Activated T-cell treated with anti-CD3 and anti-CD28 coated beads, Interleukin-2, amount 50 U/mL, for 48 hours (primary cell): ENCODE measurements at places on chromosomes 11 and 22.

DNA sequence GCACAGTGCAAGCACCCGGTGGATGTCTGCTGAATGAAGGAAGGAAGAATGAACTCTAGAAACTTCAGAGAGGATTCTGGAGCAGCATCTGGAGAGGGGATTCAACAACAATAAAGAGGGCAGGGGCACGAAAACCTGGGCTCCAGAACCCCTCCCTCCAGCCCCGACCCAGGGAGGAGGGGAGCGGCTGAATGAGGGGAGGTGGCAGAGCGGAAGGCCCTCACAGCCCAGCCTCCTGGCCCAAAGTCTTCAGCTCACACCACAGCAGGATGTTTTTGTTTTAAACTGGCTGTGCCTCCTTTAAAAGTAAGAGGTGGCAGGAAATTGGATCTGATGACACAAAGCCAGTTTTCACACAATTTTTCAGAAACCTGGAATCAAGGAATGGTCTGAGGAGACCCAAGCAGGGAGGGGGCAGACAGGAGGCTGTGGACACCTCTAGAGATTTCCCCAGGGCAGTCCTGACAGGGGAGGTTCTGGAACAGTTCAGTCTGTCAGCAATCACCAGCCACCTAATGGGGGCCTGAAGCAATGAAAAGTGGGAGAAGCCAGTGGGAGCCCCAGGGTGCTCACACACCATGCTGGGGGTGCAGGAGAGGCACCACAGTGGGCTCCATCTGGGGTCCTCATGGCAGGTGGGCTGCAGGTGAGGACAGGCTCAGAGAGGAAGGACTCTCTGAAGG is 44.4 kb upstream of the TCF20 start:
- no peak for DNase-seq

- DNase-seq = no peak
Measured at GRCh38 chr11:65491614-65492386, 7.0 kb upstream of the MALAT1 start.

GRCh38 chr11:26017322-26017860 is 314.5 kb upstream of the ANO3 start:
- no peak for DNase-seq

DNA sequence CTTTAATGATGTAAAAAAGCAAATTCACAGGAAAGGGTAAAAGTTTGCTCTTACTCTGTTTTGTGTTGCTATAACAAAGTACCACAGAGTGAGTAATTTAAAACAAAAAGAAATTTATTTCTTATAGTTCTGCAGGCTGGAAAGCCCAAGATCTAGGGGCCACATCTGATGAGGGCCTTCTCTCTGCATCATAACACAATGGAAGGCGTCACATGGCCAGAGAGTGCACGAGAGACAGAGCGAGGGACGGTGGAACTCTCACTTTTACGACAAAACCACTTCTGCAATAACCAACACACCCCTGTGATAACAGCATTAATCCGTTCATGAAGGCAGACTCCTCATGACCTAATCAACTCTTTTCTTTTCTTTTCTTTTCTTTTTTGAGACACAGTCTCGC is 31.1 kb downstream of the CD6 start:
- no peak for DNase-seq

DNA sequence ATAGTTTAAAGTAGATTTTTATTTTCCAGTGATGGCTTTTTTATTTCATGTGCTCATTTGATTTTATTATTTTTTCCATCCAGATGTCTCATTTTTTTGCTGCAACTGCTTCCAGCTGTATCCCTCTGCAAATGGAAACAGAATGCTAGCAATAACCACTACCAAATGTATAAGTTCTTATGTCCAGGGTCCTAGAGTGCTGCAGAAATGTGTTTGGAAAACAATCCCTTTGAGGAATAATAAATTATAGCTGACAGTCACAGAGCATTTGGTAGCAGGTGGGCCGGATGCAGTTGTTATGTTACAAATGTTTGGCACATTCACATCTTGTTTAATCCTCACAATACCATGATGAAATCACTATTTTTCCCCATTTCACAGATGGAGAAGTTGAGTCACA is 300.7 kb upstream of the PDGFD start:
- no peak for DNase-seq

- DNase-seq = no peak
Measured at GRCh38 chr11:1155274-1155693, 2.5 kb upstream of the MUC5AC start.

- DNase-seq = no peak
Measured at GRCh38 chr11:120551191-120551590, 39.6 kb downstream of the GRIK4 start.

DNA sequence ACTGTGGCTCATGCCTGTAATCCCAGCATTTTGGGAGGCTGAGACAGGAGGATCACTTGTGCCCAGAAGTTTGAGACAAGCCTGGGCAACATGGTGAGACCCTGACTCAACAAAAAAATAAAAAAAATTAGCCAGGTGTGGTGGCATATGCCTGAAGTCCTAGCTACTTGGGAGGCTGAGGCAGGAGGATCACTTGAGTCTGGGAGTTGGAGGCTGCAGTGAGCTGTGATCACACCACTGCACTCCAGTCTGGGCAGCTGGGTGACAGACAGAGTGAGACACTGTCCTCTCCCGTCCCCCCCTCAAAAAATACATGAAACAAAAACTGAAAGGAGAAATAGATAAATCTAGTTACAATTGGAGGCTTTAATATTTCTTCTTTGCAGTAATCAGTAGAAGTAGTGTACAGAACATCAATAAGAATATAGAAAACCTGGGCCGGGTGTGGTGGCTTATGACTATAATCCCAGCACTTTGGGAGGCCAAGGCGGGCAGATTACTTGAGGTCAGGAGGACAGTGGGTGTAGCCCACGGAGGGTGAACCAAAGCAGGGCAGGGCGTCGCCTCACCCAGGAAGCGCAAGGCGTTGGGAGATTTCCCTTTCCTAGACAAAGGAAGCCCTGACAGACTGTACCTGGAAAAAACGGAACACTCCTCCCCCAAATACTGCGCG is 19.6 kb upstream of the DLAT start:
- no peak for DNase-seq

GRCh38 chr22:29633514-29634312 is 30.3 kb downstream of the NF2 start:
- no peak for DNase-seq

- DNase-seq = no peak
Measured at GRCh38 chr22:30697975-30698374, 3.3 kb downstream of the OSBP2 start.

- no peak for DNase-seq
Measured at GRCh38 chr11:109350091-109350490, 71.9 kb upstream of the C11orf87 start.

DNA sequence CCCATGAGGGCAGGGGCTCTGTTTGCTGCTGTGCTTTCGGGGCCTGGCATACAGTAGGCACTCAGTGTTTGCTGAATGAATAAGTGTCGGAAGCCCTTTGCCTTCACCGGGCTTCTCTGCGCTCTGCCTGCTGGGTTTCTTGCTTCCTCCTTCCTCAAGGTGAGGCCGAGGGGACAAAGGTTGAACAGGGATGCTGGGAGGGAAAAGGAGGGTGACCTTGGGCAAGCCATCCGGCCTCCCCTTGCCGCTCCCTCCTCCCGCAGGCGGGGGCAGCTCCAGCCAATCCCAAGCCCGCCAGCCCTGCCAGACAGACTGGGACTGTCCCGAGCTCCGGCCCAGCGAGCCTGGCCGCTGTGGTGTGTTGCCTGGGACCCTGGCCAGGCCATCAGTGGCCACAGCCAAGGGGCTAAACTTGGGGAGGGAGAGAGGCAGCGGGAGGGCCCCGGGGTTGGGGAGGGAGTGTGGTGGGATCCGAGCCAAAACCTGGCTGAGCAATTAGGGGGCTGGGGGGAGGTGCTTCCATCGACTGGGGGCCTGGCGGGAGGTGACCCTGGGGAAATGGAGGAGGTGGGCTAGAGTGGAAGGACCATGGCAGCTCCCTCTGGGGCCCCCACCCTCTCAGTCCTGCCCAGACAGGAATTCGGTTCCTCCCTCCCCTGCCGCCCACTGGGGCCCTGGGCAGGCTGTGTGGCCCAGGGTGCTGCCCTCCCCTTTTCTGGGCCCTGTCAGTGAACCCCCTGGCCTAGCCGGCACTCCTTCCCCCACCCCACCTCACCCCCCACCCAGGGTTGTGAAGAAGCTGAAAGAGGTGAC is 3.4 kb upstream of the RCOR2 start:
- no peak for DNase-seq

- no peak for DNase-seq
Measured at GRCh38 chr11:43578346-43579170, 102.0 kb upstream of the HSD17B12 start.

DNA sequence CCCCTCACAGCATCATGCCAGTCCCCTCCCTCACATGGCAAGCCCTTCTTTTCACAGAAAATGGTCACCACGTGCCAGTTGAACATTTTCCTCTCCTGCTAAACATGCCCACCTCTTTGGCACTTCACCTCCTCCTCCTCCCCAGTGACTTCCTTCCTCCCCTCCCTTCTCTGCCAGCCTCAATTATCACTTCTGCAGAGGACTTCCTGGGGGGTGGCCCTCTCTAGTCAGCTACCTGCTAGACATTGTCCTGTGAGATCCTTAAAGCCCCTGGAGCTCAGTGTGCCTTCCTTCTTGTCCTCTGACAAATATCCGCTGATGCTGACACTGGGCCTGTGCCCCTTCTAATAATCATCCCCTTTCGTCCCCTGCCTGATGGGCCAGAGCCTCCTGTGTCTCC is 43.2 kb upstream of the E2F8 start:
- no peak for DNase-seq

- DNase-seq = peak; percentile 69
Measured at GRCh38 chr11:125345421-125346178, 150.5 kb downstream of the FEZ1 start.

GRCh38 chr11:1402355-1403077 is 12.8 kb downstream of the BRSK2 start:
- DNase-seq = no peak

- DNase-seq = no peak
Measured at GRCh38 chr11:8767466-8768142, 85.0 kb downstream of the RPL27A start.

GRCh38 chr11:46701078-46701654 is 335 bp downstream of the ZNF408 start:
- DNase-seq = no peak

DNA sequence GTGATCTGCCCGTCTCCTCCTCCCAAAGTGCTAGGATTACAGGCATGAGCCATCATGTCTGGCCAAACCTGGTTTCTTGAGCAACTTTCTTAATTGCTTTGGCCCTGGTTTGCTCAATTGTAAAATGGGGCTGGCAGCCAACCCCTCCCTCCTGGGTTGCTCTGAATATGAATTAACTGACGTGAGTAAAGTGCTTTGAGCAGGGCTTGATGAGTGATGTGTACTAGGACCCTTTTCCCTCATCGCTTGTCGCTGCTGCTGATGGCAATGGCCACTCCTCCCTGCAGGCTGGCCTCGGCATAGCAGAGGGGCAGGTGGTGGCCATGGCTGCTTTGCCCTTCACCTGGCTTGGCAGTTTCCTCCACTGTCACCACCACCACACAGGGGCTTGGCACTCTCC is 41.5 kb downstream of the RNF141 start:
- no peak for DNase-seq

GRCh38 chr11:70210530-70210929 is 7.4 kb downstream of the FADD start:
- no peak for DNase-seq

DNA sequence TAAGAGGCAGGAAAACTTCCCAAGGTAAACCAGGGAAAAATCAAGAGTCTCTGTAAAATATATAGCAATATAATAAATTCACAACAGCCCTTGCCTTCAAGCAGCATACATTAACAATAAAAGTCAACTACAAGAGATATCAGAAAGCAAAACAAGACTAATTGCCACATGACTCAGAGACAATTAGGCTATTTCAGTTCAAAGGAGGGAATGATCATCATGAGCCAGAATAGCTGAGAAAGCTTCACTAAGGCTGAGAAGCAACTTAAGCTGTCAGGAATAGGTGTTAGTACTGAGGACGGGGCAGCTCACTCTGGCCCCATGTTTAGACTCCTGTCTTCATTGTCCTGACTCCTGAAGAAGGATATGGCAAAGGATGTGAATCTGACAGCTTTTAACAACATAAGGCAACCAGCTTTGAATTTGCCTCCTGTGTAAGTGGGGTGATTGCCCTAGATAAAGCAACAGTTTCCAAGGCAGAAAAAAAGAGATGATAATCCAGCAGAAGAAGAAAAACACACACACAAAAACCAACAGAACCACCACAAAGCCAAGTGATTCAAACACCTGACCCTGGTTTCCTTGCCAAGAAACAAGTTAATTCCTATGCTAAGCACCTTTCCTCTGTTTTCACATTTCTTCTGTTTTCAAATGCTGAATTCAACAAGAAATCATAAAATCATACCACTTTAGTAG is 60.8 kb downstream of the SIK3 start:
- DNase-seq = no peak

DNA sequence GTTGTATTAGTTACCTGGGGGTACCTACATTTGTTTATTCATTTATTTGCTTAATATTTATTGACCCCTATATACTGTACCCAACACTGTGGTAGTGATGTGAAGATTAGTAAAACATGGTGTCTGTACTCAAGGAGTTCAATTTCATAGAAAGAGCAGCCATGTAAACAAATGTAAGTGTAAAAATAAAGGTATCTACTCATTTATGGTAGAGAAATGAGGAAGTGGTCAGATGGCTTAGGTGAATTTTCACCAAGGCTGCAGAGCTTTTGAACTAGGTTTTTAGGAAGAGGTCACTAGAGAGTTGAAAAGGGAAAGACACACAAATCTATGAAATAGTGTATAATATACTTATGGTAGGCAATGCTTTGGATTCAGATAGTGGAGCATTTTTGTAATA is 11.1 kb downstream of the CTR9 start:
- DNase-seq = no peak

- peak; percentile 92 for DNase-seq
Measured at GRCh38 chr11:64887757-64888405, 9.5 kb upstream of the EHD1 start.

DNA sequence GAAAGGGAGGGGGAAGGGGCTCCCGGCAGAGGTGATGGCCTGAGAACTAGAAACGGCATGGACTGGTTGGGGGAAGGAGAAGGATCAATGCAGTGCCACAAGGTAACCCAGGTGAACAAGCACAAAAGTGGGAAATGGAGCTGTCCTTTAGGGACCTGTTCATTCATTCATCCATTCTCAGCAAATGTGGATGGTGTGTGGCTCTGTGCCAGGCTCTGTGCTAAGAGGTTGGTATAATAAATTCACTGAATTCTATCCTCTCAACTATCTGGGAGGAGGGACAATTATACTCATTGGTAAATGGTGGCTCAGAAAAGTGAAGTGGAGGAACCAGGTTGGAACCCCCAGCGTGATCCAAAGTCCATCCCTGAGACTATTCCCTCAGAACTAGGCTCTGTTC is 18.6 kb upstream of the ARAP1 start:
- DNase-seq = no peak

DNA sequence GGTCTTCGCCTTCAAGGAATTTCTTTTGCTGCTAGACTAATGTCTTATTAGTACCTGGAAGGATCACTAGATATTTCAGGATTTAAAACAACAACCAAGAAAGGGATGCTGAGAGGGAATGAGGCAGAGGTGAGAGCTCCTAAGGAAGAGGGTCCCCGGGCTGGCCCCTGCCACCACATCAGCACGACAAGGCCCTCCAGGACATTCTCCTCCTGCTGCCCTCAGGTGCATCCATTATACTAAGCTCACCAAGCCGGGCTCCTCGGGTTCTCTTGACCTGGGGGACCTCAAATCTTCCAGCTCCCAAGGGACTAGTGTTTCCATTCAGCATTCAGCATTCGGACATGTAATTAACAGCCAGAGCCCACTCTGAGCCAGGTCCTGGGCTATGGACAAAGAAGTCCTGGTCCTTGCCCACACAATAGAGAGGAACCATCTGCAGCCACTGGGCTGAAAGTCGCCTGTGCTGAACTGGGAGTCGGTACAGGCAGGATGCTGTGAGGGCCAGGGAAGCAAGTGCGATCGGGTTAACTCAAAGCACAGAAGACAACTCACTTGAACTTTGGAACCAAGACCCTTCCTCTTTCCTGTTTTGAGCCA is 29.4 kb upstream of the OAF start:
- no peak for DNase-seq
